ENCODE measurements at places on chromosomes 11 and 22. TPM values are rescaled to one million over a fixed set of nuclear protein-coding genes. Genes with fewer than 3 reads are reported as not detected.

Gene YAP1
- 10.3 TPM for total RNA-seq

Gene TOMM22
- total RNA-seq: 83.6 TPM

Gene VSIG10L2
- not detected for total RNA-seq

Gene KCNE3
- total RNA-seq: 0.27 TPM

Gene ALG9
- total RNA-seq: 28.1 TPM

Gene GAS2L1
- total RNA-seq: 47.1 TPM

Gene ZNF143
- 15.1 TPM for total RNA-seq

Gene GNG3
- not detected for total RNA-seq

Gene MFRP
- total RNA-seq: 0.07 TPM

Gene YPEL4
- total RNA-seq: 0.25 TPM

Measured in mammary microvascular endothelial cell (primary cell).